Activated CD4-positive, alpha-beta memory T cell treated with anti-CD3 and anti-CD28 coated beads for 36 hours (primary cell): ENCODE measurements at places on chromosomes 7 and 10. TPM values are rescaled to one million over a fixed set of nuclear protein-coding genes. Genes with fewer than 3 reads are reported as not detected.

- no peak for DNase-seq
Measured at GRCh38 chr10:131706476-131706875, 194.3 kb upstream of the PPP2R2D start.

- DNase-seq = peak; percentile 53
Measured at GRCh38 chr10:97016728-97017473, 168.9 kb downstream of the SLIT1 start.

The THSD7A gene
- not detected for total RNA-seq

The CPED1 gene
- total RNA-seq = not detected

- no peak for DNase-seq
Measured at GRCh38 chr7:12296051-12296570, 85.0 kb downstream of the TMEM106B start.

- DNase-seq = peak; percentile 11
Measured at GRCh38 chr10:113539789-113540188, 13.1 kb upstream of the HABP2 start.

GRCh38 chr7:136940122-136940521, 71.7 kb downstream of the CHRM2 start:
- no peak for DNase-seq

The DBNL gene
- 128 TPM for total RNA-seq

The PRKG1 gene
- total RNA-seq = not detected

The TMEM26 gene
- not detected for total RNA-seq
